ENCODE measurements at places on chromosomes 16 and 17.

- no peak for DNase-seq
Measured at GRCh38 chr17:78279360-78279990, 48.0 kb downstream of the TMEM235 start.

- no peak for DNase-seq
Measured at GRCh38 chr16:66695935-66696668, 441 bp downstream of the CMTM4 start.

DNA sequence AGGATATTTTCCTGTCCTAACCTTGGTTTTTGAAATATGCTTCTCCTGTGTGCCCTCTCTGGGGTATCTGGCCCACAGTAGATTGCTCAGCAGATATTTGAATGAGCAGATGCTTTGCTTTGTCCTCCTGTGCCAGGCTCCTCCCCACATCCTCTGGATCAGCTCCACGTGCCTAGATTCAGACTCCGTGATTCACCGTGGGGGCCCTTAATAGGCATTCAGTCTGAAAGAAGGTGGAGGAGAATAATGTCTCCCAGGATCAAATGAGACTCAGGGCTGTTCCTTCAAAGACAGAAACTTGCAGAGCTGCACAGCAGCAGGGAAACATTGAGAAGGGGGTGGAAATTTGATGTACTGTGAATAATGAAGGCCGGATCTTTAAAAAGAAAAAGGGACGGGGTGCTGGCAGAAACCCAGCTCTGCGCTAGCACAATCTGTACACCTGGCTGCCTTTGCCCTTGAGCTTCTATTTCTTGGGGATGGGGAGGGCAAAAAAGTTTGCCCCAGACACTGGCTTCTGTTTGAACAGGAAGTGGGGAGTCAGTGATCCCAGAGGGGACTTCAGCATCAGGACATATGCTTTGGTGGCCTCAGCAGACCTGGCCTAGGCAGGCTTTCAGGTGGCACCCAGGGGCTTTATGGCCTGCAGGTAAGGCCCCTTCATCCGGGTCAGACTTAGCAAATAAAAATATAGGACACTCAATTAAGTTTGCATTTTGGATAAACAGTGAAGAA is 15.9 kb upstream of the SLC12A3 start:
- DNase-seq = no peak

- peak; percentile 2 for DNase-seq
Measured at GRCh38 chr16:71637398-71637797, 11.4 kb downstream of the MARVELD3 start.

- DNase-seq = no peak
Measured at GRCh38 chr17:76943781-76944213, 75.6 kb downstream of the MGAT5B start.

DNA sequence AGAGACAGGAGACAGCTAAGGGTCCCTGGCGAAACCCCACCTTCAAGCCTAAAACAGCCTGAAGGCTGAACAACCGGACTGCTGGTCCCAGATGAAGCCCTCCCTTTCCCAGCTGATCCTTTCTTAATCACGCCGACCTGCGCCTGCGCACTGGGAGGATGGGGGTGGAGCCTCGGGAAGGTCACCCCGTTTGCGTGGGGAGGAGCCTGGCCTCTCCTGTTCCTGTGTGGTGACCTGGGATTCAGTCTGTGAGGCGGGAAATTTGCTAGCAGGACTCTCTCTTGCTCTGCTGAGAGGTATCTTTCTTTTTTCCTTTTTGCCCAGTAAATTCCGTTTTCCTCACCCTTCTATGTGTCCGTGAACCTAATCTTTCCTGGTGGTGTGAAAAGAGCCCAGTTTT is 9.6 kb downstream of the FAM20A start:
- peak; percentile 53 for DNase-seq

GRCh38 chr16:23781176-23781575 is 26.4 kb downstream of the CHP2 start:
- no peak for DNase-seq

- no peak for DNase-seq
Measured at GRCh38 chr16:46756772-46757171, 8.6 kb upstream of the MYLK3 start.

DNA sequence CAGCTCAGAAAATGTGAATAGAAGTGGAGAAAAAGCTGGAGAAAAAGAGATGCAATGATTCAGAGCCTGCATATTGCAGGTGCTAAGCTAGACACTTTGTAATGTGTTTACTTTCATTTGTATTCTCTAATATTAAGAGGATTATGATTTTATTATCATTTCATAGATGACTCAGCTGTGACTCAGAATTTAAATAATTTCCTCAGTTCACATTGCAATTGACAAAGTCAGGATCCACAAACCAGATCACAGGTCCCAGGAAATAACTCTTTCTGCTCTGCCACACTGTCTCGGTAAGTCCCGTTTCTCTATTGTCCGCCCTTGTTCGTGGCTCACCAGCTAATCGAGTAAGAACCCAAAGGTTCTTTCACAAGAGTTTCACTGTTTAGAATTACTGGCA is 235.4 kb upstream of the MON1B start:
- no peak for DNase-seq

- peak; percentile 41 for DNase-seq
Measured at GRCh38 chr17:31673076-31673475, 186.0 kb downstream of the COPRS start.

GRCh38 chr16:67104845-67105244 is 4.9 kb upstream of the PHAF1 start:
- peak; percentile 23 for DNase-seq

DNA sequence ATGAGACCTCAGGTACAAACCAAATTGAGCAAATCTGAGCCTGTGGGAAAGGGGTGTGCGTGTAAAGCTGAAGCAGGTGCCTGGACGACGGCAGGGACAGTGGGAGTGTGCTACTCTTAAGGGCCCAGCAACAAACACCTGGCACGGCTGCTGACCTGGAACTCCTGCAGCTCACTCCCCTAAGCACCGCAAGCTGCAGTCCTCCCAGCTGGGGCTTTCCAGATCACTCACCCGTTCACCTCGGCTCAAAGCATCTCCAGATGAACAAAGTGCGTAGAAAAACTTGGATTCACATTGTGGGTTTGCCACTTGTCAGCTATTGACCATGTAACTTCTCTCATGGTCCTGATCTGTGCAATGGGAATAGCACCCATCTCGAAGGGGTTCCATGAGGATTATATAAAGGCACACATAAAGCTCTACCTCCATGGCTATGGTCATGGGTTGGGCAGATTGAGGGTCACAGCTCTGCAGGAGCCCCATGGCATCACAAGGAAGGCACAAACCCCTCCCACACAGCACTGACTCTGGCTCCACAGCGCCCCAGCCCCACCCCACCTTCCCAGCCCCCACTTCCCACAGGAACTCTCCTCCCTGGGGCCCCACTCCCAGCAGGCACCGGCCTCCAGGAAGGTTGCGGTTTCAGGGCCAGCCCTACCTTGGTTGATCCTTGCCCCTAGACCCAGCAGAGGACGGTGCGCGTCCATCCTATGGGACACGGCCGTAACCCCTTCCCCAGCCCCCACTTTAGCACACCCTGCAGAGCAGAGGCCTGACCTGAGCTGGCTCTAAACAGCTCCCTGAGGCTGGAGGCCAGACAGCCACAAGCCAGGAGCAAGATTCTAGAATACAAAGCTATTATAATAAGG is 21.9 kb downstream of the ST3GAL2 start:
- no peak for DNase-seq

GRCh38 chr16:67246081-67246755 is 1.1 kb downstream of the FHOD1 start:
- DNase-seq = peak; percentile 70

- peak; percentile 71 for DNase-seq
Measured at GRCh38 chr17:82419540-82419939, 1.2 kb upstream of the OGFOD3 start.

DNA sequence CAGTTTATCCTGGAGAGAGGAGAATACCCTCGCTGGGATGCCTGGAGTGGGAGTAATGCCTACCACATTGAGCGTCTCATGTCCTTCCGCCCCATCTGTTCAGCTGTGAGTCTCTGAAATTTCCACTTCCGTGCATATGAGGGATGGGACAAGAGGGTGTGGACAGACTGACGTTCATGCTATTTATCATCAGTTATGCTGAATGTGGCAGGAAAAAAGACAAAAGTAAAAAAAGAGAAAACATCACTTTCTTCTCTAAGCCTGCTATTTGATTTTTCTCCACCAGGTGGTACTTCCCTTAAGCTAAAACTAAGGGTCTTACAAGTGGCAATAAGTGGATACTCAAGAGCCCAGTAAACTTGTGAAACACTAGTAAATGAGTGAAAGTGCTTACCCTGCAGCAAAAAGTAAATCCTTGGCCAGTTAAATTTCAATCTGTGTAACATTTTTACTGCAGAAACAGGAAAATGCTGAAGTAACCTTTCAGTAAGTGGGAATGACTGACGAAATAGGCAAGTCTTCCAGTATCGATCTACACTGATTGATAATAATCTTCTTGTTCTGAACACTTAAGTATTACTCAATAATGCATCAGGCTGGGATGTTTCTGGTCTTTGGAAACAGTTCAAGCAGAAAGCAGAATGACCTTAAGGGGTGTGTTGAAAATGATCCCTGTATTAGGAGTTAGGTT is 5.6 kb downstream of the CRYBA1 start:
- peak; percentile 37 for DNase-seq

GRCh38 chr17:37789771-37790541 is 45.1 kb upstream of the HNF1B start:
- no peak for DNase-seq

DNA sequence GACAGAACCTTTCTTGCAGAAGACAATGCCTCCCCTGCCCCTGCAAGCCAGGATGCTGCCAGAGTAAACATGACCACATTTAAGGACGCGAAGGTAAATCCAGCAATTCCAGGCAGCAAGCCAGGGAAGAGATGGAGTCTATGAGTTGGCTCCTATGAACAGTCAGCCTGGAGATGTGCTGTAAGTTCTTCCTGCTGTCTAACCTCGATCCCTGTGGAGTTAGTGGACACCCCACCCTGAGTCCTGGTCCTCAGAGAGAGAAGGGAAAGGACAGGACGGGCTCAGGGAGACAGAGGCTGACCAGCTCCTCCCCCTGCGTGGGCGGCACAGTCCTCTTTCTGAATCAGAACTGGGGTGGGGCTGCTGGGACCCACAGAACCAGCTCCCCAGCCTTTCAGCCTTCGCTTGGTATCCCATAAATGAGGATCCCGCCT is 24.9 kb downstream of the CDC42EP4 start:
- no peak for DNase-seq

- DNase-seq = no peak
Measured at GRCh38 chr17:72474719-72475477, 354.1 kb downstream of the SOX9 start.

- DNase-seq = no peak
Measured at GRCh38 chr16:85514598-85515318, 98.4 kb upstream of the GSE1 start.

GRCh38 chr17:4189280-4189679 is 46.3 kb downstream of the CYB5D2 start:
- DNase-seq = no peak

DNA sequence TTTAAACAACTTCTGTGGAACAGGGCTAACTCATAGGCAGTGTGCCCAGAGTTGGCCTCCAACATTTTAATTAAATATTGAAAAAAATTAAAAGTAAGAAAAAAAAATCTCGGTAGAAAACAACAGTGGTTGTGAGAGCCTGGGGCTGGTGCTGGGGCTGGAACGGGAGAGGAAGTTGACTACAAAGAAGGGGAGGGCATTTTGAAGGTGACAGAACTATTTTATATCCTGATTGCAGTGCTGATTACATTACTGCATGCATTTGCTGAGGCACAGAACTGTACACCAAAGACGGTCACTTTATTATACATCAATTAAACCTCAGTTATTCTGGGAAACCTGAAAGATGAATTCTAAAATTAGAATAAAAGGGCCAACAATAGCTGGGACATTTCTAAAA is 142.5 kb downstream of the PARN start:
- DNase-seq = peak; percentile 11

GRCh38 chr17:61323909-61324868 is 75.5 kb upstream of the TBX2 start:
- DNase-seq = no peak

- DNase-seq = no peak
Measured at GRCh38 chr16:48504216-48504615, 105.8 kb downstream of the N4BP1 start.

GRCh38 chr17:79788989-79789942 is 7.6 kb downstream of the CBX8 start:
- no peak for DNase-seq

DNA sequence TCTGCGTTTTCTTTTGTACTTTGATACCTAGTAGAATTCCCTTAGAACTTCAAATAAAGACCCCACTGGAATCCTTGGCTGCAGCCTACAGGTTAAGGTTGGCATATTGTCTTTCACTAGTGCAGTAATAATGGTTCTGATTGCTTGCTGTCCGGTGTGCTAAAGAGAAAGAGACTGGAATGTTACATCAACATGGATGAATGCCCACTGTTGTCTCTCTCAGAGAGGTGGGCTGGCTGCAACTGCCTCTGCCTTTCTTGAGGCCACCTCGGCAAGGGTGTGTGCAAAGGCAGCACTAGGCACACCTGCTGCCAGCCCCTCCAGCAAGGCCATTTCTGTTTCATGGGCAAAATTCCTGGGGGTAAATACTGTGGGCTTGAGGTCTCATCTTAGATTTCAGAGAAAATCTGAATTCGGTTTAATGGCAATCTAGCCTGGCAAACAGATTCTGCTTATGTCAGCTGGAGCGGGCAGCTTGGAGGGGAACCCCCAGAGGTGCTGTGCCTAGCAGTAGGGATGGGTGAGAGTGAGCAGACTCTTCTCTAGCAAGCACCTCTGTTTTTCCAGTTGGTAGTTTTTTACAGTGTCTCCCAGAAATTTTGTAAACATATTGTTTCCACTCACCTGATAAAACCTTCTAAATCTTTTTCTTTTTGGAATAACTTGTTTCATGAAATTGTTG is 54.0 kb downstream of the MRTFB start:
- DNase-seq = no peak

- DNase-seq = no peak
Measured at GRCh38 chr16:15415511-15415985, 18.8 kb upstream of the BMERB1 start.

- peak; percentile 39 for DNase-seq
Measured at GRCh38 chr16:87317750-87318644, 805 bp upstream of the C16orf95 start.

- DNase-seq = no peak
Measured at GRCh38 chr17:72280881-72281280, 160.1 kb downstream of the SOX9 start.

DNA sequence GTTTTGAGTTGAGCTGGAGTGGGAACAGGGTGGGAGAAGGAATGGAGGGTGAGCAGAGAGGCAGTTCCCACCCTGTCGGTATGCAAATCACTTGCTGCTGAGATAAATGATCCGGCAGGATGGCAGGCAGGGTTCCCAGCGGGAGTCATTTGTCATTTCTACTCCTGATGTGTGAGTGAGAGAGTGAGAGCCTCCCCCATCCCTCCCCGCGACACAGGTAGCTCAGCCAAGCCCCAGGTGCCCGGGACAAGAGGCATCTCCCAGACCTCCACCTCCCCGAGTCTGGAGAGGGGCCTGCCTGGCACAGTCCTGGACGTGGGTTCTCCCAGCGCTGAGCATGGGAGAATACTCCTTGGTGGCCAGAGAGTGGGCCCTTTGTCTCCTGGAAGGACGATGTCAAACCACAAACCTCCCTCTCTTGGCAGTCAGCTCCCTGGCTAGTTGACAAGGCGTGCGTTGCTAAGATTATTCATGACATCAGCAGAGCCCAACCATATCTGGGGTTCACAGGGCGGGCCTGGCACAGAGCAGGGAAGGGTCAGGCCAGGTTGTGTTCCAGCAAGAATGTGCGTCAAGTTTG is 33.7 kb upstream of the TNRC6C start:
- DNase-seq = no peak

- DNase-seq = no peak
Measured at GRCh38 chr17:51722994-51723393, 435.5 kb downstream of the CA10 start.

Measured in inflammatory macrophage treated with lipopolysaccharide for 4 hours (primary cell).